Omental fat pad (tissue), 4 donors: ENCODE measurements at places on chromosomes 13 and 19.

- DNase-seq = peak; percentile 91
These were observed 22.8 kb downstream of the ZNF763 start for GRCh38 chr19:11987405-11988281.

- DNase-seq = no peak
These were observed 8.5 kb downstream of the CCDC8 start for GRCh38 chr19:46404753-46405468.

GRCh38 chr13:24670961-24671381 is 9.2 kb upstream of the ATP12A start:
- DNase-seq = no peak

- DNase-seq = no peak
These were observed 22.4 kb downstream of the LRCH1 start for GRCh38 chr13:46575301-46575771.

DNA sequence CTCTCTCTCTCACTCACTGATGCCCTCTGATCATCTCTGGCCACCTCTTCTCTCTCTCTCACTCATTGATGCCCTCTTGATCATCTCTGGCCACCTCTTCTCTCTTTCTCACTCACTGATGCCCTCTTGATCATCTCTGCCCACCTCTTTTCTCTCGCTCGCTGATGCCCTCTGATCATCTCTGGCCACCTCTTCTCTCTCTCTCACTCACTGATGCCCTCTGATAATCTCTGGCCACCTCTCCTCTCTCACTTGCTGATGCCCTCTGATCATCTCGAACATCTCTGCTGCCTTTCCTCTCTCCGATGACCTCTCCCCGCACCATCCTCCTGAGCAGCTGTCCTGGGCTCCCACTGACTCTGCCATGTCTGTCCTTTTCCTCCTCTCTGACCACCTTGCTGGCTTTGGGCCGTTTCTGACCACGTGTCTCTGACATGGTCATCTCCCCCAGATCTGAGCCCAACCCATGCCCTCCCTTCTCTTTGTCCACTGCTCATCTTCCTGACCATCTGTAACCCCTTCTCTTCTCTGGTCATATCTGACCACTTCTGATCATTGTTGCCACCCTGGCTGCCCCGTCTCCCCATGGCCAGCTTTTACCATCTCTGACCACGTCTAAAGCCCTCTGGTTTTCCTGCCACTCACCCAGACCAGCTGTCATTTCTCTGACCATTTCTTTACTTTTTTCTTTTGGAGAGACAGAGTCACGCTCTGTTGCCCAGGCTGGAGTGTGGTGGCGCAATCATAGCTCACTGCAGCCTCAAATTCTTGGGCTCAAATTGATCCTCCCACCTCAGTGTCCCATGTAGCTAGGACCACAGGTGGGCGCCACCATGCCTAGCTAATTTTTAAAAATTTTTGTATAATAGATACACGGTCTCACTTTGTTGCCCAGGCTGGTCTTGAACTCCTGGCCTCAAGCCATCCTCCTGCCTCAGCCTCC is 2.4 kb downstream of the LRFN3 start:
- DNase-seq = no peak

- no peak for DNase-seq
These were observed 8.4 kb downstream of the CLASRP start for GRCh38 chr19:45047188-45047797.

DNA sequence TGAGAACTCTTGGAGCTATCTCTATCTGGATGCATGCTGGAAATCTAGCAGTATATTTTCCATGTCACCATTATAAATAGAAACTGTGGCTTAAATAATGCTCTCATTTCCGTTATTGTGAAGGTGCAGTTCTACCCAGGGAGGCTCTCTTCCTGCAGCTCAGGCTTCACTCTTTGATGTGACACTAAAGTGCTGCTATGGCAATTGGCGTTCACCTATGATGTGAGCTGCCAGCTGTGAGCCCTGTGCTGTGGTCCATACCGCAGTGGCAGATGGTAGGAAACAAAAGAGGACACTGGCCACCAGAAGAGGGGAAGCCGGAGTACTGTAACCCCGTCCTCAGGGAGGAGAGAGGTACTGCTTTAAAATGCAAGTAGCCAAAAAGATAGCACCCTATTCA is 40.6 kb upstream of the ZNF681 start:
- no peak for DNase-seq

DNA sequence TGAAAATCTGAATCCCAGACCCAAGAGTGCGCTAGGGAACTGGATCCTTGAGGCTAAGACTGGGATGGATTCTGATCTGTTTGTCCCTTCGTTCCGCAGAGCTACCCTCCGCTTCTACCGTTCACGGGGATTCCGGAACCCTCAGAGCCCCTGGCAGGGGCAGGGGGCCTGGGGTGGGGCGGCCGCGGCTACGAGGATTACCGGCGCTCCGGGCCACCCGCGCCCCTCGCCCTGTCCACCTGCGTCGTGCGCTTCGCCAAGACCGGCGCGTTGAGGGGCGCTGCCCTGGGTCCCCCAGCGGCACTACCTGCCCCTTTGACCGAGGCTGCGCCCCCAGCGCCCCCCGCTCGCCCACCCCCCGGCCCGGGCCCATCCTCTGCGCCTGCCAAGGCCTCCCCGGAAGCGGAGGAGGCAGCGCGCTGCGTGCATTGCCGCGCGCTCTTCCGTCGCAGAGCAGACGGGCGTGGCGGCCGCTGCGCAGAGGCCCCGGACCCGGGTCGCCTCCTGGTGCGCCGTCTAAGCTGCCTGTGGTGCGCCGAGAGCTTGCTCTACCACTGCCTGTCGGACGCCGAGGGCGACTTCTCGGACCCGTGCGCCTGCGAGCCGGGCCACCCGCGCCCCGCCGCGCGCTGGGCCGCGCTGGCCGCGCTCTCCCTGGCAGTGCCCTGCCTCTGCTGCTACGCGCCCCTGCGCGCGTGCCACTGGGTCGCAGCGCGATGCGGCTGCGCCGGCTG is 7.1 kb downstream of the SPRED3 start:
- DNase-seq = no peak

DNA sequence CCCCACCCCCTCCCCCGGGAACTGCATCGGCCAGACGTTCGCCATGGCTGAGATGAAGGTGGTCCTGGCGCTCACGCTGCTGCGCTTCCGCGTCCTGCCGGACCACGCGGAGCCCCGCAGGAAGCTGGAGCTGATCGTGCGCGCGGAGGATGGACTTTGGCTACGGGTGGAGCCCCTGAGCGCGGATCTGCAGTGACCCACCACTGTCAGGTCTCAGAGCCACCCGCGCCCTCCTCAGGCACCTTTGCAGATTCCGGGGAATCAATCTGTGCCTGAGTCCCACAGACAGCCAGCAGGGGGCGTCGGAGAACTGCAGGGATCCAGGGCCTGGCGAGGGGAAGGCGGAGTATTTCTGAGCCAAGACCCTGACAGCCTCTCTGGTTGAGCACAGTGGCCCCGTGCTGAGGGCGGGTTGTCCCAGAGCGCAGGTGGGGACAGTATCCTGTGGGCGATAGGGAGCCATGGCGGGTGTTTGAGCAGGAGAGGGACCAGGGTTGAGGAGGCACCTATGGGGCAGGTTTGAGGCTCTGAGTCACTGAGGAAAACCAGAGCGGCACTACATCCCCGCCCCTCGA is 30.4 kb upstream of the CYP4F8 start:
- DNase-seq = peak; percentile 93
